ENCODE measurements at places on chromosomes 11 and 22.

- DNase-seq = no peak
These were observed 421.8 kb downstream of the ETS1 start for GRCh38 chr11:128165572-128165971.

DNA sequence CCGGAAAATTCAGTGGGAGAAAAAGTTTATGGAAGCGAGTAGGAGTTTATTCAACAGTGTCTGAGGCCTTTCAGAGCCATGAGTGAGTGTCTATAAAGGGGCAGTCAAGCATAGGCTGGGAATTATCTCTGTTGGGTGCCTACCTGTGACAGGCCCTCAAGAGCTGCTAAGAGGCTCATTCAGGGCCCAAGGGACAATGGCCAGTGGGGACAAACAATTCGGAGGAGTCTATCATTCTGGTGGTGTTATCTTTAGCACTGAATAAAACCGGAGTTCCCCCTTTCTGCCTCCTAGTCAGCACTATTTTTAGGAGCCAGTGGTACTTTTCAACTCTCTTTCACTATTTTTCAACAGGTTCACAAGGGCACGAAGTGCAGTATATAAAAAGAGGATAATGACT, 89.5 kb upstream of the HTATIP2 start:
- DNase-seq = no peak

DNA sequence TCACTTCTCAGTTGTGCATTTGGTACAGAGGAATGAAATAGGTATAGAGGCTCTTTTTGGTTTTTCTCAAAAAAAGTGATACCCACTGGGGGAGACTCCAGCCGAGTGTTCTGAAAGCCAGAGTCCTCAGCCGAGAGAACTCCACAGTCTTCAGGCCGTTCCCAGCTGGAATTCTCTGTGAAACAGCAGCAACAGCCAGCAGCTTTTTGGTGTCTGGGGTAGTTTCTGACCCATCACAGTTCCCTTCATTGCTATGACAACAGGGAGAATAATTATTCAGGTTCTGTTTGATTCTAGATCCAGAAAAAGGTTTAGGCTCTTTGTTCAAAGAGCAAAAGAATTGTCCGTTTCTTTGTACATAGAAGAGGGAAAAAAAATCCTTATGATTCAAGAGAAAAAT, 84.6 kb downstream of the C22orf31 start:
- no peak for DNase-seq

DNA sequence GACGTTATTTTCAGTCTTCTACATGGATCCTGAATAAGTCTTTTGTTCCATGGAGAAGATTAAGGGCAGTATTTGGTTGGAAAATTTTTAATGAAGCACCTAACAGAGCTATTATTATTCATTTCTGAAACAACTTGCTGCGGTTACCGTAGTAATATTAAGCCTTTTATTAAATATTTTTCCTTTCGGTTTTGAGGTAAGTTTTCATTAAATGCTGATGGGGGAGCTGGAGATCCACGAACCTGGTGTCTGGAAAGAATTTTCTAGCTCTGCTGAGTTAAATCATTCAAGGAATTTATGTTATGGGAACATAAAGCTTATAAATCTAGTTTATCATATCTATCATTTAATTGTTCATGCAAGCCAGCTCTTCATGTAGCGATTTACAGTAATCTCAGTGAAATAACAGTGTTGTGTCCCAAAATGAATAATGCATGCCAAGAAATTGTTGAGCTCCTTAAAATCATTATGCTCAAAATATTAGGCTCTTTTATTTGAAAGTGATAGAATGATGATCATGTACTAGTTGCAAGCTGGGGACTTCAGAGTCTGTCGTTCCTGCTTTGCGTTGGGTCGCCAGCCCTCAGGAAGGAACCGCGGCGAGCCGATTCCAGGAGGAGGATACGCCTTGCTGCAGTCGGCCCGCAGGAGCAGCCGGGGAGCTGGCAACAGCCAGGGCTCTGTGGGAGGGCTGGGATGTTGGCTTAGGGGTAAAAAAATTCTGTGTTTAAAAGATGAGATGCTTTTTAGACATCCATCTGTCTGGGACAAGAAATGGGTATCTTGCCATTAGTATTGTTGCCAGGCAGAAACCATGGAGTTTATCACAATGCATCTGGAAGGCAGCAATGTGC, 83.1 kb downstream of the TBC1D22A start:
- DNase-seq = no peak

GRCh38 chr11:41950470-41951143, 491.2 kb upstream of the LRRC4C start:
- no peak for DNase-seq

- no peak for DNase-seq
These were observed 25.9 kb downstream of the BRSK2 start for GRCh38 chr11:1415631-1416030.

- no peak for DNase-seq
These were observed 39.1 kb downstream of the TCIRG1 start for GRCh38 chr11:68077617-68078582.

GRCh38 chr11:74345420-74345819, 34.0 kb upstream of the P4HA3 start:
- no peak for DNase-seq

- no peak for DNase-seq
These were observed 77.5 kb downstream of the THAP12 start for GRCh38 chr11:76303399-76303798.

Measured in stimulated activated CD4-positive, alpha-beta T cell treated with anti-CD3 and anti-CD28 coated beads, Interleukin-2, amount 100 ng/mL, for 4 hours (primary cell).